Activated T-helper 9 cell treated with anti-CD3 and anti-CD28 coated beads, Interleukin-2, amount 50 U/mL, for 16 hours (primary cell): ENCODE measurements at places on chromosomes 11 and 22.

- no peak for DNase-seq
Measured at GRCh38 chr11:121741761-121742361, 289.1 kb upstream of the SORL1-AS1 start.

GRCh38 chr11:69452206-69452987, 29.1 kb upstream of the LINC01488 start:
- DNase-seq = no peak

GRCh38 chr11:1040428-1041148, 4.1 kb upstream of the MUC6 start:
- DNase-seq = no peak

GRCh38 chr22:35307892-35308291, 8.2 kb downstream of the TOM1 start:
- no peak for DNase-seq

GRCh38 chr11:3218483-3219280, at the start of gene MRGPRG:
TSS of gene MRGPRG (minus strand) at chr11:3218813. CDS start at chr11:3218813, 0 bp downstream.
- no peak for DNase-seq

- DNase-seq = no peak
Measured at GRCh38 chr11:72815110-72815618, 953 bp downstream of the ATG16L2 start.

DNA sequence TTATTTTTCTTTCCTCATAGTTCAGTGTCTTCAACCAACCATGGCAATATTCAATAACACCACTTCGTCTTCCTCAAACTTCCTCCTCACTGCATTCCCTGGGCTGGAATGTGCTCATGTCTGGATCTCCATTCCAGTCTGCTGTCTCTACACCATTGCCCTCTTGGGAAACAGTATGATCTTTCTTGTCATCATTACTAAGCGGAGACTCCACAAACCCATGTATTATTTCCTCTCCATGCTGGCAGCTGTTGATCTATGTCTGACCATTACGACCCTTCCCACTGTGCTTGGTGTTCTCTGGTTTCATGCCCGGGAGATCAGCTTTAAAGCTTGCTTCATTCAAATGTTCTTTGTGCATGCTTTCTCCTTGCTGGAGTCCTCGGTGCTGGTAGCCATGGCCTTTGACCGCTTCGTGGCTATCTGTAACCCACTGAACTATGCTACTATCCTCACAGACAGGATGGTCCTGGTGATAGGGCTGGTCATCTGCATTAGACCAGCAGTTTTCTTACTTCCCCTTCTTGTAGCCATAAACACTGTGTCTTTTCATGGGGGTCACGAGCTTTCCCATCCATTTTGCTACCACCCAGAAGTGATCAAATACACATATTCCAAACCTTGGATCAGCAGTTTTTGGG, at the start of gene OR51T1:
TSS of gene OR51T1 (plus strand) at position 41 of the 641 bp plus-strand sequence. CDS start at position 41, 0 bp downstream.
- no peak for DNase-seq

GRCh38 chr11:84886344-84886743, 740.8 kb downstream of the DLG2 start:
- DNase-seq = no peak

- no peak for DNase-seq
Measured at GRCh38 chr11:58575377-58576020, at the start of gene LPXN. TSS of gene LPXN (minus strand) at chr11:58575856. CDS start at chr11:58575772, 84 bp downstream.

- DNase-seq = no peak
Measured at GRCh38 chr11:14809466-14809865, 82.6 kb downstream of the CYP2R1 start.

DNA sequence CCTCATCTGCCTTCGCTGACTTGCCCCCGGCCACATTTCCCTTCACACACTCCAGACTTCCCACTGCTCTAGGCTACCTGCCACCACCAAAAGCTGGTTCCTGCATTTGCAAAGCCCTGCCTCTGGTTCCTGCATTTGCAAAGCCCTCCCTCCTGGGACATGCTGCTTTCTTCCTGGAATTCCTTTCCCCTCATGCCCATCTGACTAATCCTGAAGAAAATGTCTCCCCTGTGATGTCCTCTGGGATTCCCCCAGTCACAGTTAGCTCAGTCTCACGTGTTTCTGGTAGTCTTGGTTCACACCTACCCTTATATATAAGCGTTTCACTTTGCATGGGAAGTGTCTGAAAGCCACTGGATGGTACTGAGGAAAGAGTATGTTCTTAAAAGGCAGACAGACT, 206.9 kb downstream of the DBX1 start:
- no peak for DNase-seq

- no peak for DNase-seq
Measured at GRCh38 chr22:32680277-32680676, 121.2 kb upstream of the TIMP3 start.
